ENCODE measurements at places on chromosomes 13 and 19.

DNA sequence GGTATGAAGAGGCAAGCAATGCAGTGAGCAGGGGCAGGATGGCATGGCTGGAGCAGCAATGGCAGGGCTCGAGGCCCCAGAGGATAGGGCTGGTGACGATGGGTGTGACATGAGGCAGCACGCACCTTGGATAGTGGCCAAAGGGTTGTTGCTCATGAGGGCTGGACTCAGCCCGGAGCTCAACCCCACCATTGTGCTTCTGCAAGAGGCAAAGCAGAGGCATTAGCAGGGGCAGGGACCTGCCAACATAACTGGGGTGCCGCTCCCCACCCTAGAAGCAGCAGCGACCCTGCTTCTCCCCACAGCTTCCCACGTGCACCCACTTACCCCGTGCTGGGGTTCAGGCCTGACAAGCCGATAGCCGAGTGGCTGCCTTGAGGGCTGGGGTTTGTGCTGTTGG, 15.8 kb downstream of the ZNF574 start:
- no peak for DNase-seq

- no peak for DNase-seq
Measured at GRCh38 chr13:32535115-32535514, 3.5 kb downstream of the N4BP2L2 start.

- DNase-seq: no peak
Measured at GRCh38 chr19:49570997-49571676, 9.2 kb downstream of the NOSIP start.

DNA sequence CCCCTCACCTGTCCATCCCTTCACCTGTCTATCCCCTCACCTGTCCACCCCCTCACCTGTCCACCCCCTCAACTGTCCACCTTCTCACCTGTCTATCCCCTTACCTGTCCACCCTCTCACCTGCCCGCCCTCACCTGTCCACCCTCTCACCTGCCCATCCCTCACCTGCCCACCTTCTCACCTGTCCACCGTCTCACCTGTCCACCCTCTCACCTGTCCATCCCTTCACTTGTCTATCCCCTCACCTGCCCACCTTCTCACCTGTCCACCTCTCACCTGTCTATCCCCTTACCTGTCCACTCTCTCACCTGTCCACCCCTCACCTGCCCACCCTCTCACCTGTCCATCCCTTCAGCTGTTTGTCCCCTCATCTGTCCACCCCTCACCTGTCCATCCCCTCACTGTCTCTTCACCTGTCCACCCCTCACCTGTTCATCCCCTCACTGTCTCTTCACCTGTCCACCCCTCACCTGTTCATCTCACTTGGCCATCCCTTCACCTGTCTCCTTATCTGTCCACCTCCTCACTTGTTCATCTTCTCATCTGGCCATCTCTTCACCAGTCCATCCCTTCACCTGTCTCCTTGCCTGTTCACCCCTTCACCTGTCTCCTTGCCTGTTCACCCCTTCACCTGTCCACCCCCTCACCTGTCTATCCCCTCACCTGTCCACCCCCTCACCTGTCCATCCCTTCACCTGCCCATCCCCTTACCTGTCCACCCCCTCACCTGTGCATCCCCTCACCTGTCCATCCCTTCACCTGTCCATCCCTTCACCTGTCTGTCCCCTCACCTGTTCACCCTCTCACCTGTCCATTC, 12.7 kb upstream of the KANK2 start:
- no peak for DNase-seq

- no peak for DNase-seq
Measured at GRCh38 chr13:98658131-98658530, 81.2 kb upstream of the STK24 start.

GRCh38 chr13:109385242-109385560, 401.2 kb downstream of the IRS2 start:
- no peak for DNase-seq

DNA sequence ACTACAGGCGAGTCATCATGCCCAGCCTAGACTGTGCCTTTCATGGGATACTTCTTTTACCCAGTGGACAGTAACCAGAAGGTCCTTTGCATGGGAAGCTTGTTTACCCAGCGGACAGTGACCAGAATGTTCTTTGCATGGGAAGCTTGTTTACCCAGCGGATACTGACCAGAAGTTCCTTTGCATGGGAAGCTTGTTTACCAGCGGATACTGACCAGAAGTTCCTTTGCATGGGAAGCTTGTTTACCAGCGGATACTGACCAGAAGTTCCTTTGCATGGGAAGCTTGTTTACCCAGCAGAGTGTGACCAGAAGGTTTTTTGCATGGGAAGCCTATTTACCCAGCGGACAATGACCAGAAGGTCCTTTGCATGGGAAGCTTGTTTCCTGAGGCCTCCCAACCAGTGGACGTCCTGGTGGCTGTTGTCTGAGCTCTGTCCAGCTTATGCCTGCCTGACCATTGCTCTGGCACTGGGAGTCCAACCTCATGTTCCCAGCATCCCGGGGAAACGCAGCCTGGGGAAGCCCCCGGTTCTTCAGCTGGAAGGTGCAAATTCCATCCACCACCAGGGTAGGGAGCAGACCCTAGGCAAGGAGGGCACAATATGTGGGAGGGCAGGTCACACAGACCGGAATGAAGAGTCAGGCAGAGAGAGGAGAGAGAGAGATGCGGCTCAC, 41.6 kb upstream of the PDCD5 start:
- DNase-seq: no peak

- DNase-seq: no peak
Measured at GRCh38 chr19:12786141-12786870, 5.0 kb upstream of the JUNB start.

GRCh38 chr19:39060171-39060570, 24.0 kb upstream of the ACP7 start:
- no peak for DNase-seq

All from right renal cortex interstitium (tissue), 3 donors.